Omental fat pad (tissue), 4 donors: ENCODE measurements at places on chromosomes 5 and 9.
A peak's percentile ranks its signal among the peaks of the same experiment; 100 is the strongest.

- peak; percentile 59 for DNase-seq
Measured at GRCh38 chr5:176611435-176611834, 1.5 kb upstream of the GPRIN1 start.

DNA sequence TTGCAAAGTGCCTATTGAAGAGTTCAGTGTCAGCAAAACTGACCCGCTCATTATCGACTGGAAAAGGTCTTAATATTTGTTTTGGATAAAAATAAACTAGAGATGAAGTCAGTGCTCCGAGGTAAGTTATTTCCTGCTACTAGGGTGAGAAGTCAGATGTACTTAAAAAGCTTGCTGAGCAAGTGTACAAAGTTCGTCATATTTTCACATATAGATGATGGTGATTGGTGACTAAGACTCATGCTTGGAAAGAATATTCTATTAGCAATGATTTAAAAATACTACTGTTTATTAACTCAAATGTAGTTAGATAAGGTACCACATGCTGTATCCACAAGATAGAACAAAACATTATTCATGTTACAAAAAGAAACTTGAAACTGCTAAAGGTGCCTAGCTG, 643.7 kb downstream of the GABRG2 start:
- DNase-seq, result no peak

GRCh38 chr5:11383506-11384095, 520.6 kb downstream of the CTNND2 start:
- DNase-seq, result no peak

GRCh38 chr9:124835026-124835557, 18.2 kb upstream of the WDR38 start:
- peak; percentile 43 for DNase-seq

GRCh38 chr5:112310746-112311145, 108.3 kb downstream of the EPB41L4A start:
- no peak for DNase-seq

- DNase-seq, result no peak
Measured at GRCh38 chr9:87564791-87565241, 67.1 kb downstream of the DAPK1 start.

DNA sequence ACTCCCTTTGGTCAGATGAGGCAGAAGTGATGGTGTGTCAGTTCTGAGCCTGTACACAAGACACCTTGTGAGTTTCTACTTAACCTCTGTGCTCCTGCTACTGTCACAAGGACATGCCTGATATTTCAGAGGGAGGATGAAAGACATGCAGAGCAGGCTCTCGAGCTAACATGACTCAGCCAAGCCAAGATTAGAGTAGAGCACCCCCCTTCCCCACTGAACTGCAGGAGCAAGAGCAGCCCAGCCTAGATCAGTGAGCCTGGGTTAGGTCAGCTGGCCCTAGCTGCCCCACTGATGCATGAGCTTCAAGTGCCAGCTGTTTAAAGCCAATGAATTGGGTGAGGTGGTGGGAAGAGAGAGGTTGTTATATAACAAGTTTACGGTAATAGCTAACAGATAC, 36.7 kb downstream of the BRINP1 start:
- no peak for DNase-seq

GRCh38 chr5:173984218-173984617, 4.8 kb upstream of the C5orf47 start:
- no peak for DNase-seq

GRCh38 chr5:105167092-105167491, 1604.5 kb upstream of the NUDT12 start:
- no peak for DNase-seq

DNA sequence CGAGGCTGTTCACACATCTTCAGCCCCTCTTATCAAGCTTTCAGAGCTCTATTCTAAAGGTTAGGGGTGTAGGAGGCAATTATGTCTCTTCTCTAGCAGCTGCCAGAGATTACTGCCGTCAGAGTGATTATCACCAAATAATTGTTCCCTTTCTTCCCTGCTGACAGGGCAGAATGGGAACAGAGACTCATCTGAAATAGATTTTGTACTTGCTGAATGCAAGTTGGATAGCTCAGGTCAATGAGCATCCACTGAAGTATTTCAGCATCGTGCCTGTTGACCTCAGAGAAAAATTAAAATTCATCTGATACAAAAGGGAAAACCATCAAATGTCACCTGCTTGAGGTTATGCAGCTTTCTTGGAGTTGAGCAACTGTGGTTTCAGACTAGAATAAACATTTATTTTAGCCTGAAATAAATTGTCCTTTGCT, 213.7 kb upstream of the MAP3K1 start:
- no peak for DNase-seq

GRCh38 chr9:4020038-4020754, 279.7 kb downstream of the GLIS3 start:
- no peak for DNase-seq

DNA sequence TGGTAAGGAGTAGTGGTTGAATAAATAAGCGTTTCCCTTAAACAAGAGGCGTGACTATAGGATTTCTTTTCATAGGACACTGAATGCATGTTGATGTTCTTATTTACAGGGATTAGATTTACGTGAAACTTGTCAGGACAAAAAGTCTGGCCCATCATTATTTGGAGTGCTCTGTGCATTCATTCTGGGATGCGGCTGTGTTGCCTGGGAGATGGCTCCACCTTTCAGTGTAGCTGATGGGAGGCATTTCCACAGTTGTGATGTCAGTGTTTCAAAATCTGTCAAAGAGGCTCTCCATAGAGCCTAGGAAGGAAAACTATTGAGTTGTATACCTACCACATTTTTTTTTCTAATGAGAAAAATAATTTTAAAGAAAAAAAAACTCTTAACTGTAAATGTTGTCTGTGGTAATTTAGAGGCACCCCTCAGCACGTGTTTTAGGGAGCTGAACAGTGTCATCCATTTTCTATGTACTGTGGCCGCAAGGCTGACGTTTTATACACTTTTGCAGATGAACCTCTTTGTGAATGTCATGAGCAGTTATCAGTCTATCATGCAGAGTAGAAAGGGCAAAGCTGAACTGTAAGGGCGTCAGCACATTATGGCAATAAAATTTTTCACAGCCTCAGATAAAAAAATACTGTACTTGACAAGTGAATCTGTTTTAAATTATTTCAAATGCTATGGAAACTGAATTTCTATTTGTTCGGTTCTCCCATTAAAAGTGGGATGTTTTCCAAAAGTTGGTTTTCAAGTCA, 202.7 kb downstream of the PBX3 start:
- no peak for DNase-seq

GRCh38 chr5:52010454-52010853, 627.2 kb downstream of the ISL1 start:
- DNase-seq, result no peak

DNA sequence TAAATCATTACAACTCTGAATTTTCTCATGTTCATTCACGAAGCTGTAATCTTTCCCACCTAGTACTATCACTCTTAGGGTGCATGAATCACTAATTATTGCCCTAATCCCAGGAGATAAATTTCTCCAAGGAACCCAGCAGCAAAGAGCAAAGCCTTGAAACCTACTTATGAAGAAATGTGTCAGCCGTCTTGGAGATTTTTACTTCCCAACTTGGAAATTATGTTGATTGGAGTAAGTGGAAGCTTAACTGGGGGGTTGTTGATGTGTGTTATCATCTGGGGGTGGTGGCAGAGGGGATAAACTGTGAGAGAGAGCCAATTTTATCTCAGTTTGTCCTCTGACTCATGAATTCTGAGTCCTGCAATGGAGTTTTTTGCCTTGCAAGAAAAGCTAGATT, 440.5 kb upstream of the WWC1 start:
- DNase-seq, result no peak

DNA sequence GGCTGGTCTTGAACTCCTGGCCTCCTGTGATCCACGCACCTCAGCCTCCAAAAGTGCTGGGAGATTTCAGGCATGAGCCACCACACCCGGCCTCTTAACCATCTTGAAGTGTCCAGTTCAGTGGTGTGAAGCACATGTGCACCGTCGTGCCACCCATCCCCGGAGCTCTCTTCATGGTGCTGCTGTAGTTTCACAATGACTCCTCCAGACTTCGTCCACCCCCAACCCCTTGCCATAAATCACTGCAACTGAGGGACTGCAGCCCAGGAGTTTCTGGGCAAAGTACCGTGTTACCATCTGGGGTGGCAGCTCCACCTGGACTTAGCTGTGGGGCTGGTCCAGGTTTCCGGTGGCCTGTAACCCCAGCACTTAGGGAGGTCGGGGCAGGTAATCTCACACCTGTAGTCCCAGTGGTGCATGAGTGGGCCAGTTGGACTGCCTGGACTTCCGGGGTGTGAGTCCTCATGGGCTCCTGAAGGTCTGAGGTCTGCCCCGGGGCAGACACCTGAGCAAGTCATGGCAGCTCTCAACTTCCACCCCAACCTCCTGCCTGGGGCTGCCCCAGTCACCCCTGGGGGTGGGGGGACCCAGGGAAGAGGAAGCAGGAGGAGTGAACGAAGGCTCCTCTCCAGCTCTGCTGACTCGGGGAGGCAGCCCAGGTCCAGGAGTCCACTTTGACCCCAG, 6.6 kb upstream of the N4BP3 start:
- DNase-seq, result no peak

DNA sequence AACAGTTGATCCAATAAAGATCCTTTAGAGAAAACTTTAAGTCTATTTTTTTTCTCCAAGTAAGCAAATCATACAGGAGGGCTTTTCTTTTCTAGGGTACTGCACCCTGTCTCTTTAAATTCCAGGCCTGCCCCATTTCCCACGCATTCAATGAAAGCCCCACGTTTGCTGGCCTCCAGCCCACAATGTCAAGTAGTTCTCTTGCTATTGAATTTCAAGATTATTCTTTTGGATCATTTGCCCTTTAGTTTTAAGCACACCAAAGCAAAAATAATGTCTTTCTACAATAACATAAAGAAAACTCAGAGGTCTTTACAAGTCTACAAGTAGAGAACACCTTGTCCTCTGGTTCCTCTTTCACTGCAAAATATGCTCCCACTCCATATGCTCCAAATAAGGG, 15.6 kb downstream of the MLLT3 start:
- no peak for DNase-seq

- no peak for DNase-seq
Measured at GRCh38 chr9:14811844-14812243, 89.3 kb upstream of the CER1 start.

DNA sequence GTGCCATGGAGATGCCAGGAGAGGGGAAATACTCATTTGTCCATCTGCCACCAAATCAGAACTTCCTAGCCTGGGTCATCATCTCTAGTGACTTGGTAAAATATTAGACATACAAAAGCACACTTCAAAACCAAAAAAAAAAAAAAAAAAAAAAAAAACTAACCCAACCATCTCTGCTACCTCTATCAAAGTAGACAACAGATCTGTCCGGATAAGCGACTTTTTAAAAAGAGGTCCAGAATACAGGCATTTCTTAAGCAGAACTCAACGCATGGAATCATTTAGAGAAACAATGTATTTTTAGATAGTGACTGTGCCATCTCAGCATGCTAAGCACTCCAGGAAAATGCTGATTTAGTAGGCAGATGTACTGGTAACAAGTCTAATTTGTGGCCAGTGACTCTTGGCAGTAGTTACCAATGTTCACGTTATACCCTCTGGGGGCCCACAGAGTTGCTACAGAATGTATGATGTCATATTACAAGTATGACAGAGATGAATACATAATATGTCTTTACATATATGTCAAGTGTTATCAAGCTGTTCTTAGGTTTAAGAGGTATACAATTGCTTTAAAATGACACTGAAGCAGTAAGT, 107.8 kb downstream of the SMIM23 start:
- no peak for DNase-seq

DNA sequence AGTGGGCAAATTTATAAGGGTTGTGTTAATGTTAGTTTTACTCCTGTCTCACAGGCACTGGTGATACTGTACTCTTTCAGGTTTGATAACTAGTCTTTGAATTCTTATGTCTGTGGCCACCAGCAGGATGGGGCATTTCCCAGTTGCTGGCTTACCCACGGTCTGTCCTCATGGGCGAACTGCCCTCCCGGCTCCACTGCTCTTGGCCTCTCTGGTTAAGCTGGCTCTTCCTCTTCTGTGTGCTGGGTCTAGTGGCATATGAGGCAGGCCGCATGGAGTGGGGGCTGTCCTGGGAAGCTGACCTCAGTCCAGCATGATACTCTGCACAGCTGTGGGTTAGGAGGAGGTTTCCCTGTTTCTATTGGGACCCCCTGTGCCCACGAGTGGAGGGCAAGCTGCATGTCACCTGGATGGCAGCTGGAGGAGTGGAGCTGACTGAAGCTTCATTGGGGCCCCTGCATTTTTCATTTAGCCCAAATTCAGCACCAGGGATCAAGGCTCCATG, 19.5 kb downstream of the PHF2 start:
- no peak for DNase-seq

- no peak for DNase-seq
Measured at GRCh38 chr9:63817622-63818518, 1467.1 kb downstream of the FOXD4L5 start.

- no peak for DNase-seq
Measured at GRCh38 chr5:163938595-163938994, 433.2 kb downstream of the MAT2B start.

GRCh38 chr9:36100532-36100931, 36.0 kb upstream of the GLIPR2 start:
- no peak for DNase-seq

DNA sequence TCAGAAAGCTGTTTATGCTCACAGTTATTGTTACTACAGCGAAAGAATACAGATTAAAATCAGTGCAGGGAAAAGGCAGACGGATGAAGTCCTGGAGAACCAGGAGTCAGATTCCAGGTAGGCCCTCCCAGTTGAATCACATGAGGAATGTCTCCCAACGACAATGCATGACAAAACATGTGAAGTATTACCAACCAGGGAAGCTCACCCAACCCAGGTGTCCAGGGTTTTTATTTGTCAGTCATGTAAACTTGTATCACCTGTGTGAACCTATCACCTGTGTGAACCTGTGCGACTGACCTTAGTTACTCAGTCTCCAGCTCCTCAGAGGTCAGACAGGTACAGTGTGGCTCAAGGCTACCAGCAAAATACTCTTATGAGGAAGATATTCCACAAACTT, 63.9 kb downstream of the KIAA1958 start:
- DNase-seq, result no peak

DNA sequence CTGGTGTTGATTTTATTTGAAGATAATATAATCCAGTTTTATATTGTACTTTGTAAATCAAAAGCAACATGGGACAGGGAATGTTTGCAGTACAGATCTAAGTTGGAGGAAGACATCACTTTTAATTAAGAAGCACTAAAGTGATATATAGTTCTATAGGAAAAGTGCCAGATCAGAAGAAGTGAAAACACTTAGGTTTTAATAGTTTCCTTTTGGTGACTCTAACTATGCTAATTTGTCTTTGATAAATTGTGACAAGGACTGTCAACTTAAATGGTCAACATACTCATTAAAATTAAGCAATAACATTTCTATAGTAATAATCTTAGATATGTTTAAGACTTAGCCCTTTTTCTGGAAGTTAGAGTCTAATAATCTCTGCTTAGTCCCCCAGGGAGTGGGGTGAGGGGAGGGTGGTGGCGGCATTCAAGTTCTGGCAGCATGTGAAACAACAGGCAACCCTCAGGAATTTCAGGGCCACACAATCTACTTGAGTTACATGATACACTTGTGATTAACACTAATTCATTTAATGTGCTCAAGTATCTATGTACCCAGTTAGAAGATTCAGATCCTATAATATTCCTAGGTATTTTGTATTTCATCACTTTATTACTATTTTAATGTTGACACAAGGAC, 1026.5 kb downstream of the NR2F1-AS1 start:
- no peak for DNase-seq
